ENCODE measurements at places on chromosomes 12 and 14.

DNA sequence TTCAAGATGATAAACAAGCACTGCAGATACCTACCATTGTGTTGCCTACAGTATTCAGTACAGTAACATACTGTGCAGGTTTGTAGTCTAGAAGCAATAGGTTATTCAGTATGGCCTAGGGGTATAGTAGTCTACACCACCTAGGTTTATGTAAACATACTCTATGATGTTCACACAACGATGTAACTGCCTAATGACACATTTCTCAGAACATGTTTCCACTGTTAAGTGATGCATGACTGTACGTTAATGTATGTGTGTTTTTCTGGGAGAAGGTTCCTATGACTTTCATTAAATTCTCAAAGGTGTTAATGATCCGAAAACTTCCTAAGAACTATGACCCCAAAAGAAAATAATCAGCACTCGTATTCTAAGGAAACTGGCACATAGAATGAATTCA lies 20.9 kb upstream of the CALM1 start:
- no peak for DNase-seq

GRCh38 chr12:87349681-87350080 lies 679.5 kb downstream of the C12orf50 start:
- no peak for DNase-seq

- DNase-seq = no peak
Observed at GRCh38 chr12:52364901-52365489, 2.3 kb downstream of the KRT85 start.

DNA sequence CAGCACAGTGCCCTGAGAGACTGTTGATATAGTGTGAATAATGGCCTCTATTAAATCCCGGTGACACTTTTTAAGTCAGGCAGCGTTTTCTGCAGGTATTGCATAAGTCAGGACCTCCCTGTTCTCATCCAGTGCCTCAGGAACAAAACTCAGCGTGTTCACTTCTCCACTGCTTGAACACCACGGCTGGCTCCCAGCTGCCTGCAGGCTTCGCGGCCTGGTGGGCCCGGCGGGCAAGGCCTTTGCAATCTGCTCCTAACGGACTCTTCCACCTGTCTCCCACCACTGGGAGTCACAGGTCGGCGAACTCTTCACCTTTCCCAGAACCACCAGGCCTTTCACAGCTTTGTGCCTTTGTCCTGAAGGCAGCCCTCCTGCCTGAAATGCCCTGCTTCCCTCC lies 18.7 kb downstream of the RFX4 start:
- no peak for DNase-seq

DNA sequence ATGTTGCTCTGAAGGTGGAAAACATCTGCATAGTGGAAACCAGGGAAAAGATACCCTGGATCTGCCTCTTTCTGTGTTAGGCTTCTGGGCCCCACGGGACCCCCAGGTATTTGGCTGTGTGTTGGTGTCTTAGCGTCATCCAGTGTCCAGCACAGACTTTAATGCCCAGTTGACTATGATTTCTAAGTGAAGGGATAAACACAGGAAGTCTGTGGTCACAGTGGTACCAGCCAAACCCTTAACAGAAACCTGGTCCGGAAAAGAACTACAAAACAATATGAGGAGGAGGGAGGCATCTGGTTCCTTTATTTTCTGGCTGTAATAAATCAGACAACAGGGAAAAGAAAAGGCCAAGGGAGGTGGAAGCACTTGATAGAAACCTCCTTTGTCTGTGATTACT lies 56.4 kb downstream of the CMKLR1 start:
- peak; percentile 27 for DNase-seq

DNA sequence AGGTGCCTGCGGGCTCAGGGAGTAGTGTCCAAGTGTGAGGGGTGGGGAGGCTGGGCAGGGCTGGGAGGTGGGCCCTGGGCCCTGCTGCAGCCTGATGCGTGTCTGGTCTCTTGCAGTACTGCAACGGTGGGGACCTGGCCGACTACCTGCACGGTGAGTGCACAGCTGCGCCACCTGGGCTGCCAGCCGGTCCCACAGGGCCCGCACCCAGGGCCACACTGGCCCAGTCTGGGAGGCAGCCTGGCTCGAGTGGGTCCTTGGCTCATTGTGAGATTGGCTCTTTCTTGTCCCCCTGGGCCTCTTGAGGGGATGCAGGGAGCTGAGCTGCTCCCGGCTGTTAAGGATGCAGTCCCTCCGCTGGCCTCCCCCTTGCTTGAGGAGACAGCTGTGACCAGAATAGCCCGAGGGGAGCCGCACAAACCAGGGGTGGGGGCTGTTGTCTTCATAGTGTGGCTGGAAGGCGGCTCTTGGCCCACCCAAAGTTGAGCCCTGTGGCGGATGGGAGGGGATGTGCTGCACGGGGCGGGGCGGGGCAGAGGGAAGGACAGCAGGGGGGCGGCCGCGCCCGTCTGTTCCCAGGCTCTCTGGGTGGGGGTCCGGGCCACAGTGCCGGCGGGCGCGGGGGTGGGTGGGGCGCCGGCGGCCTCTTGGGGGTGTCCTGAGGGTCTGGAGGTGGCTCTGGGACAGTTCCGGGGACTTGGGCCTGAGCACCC lies 13.1 kb downstream of the ULK1 start:
- no peak for DNase-seq

DNA sequence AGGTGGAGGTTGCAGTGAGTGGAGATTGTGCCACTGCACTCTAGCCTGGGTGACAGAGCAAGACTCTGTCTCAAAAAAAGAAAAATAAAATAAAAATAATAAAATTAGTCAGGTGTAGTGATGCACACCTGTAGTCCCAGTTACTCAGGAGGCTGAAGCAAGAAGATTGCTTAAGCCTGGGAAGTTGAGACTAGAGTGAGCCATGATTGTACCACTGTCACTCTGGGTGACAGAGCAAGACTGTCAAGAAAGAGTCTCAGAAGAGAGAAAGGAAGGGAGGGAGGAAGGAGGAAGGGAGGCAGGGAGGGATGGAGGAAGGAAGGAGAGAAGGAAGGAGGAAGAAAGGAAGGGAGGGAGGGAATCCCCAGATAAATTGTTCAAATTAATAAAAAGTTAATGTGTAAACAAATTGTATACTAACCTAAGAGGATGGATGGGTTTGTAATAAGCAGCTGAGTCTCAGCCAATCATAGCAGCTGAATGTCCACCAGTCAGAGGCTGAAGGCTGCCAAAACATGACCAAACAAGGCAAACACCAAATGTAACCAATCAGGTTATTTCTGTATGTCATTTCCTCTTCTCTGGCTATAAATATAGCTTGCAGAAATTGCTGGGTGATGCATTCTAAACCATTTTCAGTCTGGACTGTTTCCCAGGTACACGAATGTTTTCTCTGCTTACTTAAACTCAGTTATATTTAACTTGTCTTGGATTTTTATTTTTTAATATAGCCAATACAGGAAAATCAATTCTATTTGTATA lies 6.1 kb upstream of the CDCA4 start:
- DNase-seq = peak; percentile 52
